ENCODE measurements at places on chromosomes 6 and 20.

- no peak for DNase-seq
These were observed 125.1 kb upstream of the NXT1 start for GRCh38 chr20:23225407-23226060.

- DNase-seq = peak; percentile 29
These were observed 95.6 kb upstream of the SHLD1 start for GRCh38 chr20:5654557-5654956.

DNA sequence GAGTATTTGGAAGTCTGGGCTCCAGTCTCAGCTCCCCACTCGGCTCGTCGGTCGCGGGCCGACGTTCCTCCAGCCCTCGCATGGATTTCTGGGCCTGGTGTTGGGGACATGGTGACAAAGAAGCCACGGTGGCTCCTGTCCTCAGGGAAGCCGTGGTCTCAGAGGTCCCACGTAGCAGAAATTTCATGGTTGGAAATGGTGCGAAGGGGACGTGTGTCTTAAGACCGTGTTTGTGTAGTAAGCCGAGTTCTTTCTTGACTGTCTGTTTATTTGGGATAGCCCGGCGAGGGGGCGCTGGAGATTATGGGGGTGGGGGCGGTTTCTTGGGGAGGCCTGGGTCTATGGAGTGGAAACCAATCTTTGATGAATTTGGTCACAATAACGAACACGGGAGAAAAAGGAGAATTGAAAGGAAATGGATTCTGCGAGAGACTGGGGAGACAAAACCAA lies 23.5 kb upstream of the MAP3K7 start:
- DNase-seq = no peak

DNA sequence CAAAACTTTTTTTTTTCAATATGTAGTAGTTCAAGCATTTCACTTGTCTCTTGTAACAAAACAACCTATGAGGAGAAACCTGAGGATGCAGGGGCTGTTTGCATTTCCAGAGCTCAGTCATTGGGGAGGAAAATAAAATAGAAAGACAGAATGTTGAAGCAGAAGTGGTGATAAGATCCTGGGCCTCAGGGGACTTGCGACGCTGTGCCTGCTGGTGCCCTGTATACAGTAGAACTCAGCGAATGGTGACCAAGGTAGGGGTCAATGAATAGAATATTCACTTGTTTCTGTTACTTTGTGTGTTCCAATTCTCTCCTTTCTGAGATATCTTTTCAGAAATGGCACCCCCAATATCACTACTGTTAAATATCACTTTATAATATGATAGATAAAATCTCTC lies 271.6 kb downstream of the FARS2 start:
- no peak for DNase-seq

Data from NCI-H2081 treated with DMSO at 0.1 percent for 48 hours (cell line).